Camera-type eye (tissue), 1 donor: ENCODE measurements at places on chromosomes 13 and 19. TPM values are rescaled to one million over a fixed set of nuclear protein-coding genes. Genes with fewer than 3 reads are reported as not detected.

Gene ACP5
- total RNA-seq: 16.7 TPM

Gene DNAAF3
- total RNA-seq: 2.0 TPM

Gene C13orf42
- not detected for total RNA-seq

Gene PINLYP
- total RNA-seq: 10.1 TPM

Gene ZNF90
- total RNA-seq: 8.5 TPM
